ENCODE measurements at places on chromosomes 6 and 20.
A peak's percentile ranks its signal among the peaks of the same experiment; 100 is the strongest.

DNA sequence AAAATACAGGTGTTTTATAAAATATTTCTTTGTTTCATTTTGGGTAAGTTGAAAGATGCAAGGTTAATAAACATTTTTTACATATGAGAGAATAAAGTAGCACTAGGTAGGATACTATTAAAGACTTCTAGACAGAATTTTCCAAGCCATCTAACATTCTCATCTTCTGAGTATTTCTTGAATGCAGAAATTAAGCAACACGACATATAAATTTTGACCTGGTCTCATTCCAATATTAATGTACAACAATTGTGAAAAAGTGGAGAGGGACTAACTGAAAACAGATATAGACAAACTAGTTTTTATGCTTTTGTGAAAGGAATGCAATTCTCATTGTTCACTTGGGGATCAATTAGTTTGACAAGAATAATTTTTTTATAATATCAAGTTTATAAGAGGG lies 11.5 kb upstream of the FOXO3 start:
- DNase-seq: no peak

- no peak for DNase-seq
Observed at GRCh38 chr6:115544765-115545671, 515.7 kb downstream of the FRK start.

GRCh38 chr6:131040866-131041265 lies 22.2 kb downstream of the EPB41L2 start:
- DNase-seq: no peak

DNA sequence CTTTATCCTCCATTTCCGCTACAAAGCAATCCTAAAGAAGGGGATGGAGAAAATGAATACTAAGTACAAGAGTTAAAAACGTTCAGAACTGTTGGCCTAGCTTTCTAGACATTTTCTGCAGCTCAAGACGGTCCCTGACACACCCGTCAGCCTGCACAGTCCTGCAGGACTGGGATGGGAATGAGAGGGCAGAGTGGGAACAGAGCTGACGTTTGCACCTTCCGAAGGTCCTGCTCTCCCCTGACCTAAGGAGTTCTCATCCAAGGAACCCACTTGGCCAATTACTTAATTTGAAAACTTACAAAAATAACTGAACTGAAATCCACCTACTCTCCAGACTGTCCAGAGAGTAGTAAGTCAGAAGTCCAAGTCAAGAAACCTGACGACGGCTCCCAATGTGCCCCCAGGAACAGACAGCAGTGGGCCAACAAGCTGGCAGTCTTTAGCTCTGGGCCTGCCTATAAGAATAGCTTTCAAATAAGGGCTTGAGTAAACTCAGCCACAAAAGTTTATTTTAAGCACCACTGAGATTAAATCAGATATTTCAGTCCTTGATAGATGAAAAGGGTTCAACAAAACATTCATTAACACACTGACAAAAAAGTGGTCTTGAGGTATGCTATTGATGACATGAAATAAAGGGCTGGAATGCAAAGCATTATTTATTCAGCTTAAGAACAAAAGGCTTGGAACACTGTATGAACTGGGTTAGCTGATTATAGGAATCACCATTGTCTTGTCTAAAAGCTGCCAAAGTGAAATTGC lies 76.8 kb downstream of the CNKSR3 start:
- no peak for DNase-seq

DNA sequence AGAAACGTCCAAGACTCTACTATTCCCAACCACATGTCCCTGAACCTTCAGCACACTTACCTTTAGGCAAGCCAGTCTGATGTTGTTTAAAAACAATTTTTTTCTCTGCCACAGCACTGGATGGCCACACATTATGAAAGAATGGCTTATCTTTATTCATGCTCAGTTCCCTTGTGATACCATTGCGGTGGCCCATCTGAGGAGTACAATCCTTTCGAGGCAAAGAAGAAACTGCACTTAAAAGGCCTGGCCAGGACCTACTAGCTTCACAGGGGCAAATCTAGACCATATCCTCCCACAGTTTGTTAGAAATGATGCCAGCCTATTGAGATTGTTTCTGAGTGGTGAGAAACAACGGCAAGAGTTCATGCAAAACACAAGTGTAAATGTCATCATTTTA lies 88.4 kb upstream of the PLEKHG1 start:
- DNase-seq: no peak

DNA sequence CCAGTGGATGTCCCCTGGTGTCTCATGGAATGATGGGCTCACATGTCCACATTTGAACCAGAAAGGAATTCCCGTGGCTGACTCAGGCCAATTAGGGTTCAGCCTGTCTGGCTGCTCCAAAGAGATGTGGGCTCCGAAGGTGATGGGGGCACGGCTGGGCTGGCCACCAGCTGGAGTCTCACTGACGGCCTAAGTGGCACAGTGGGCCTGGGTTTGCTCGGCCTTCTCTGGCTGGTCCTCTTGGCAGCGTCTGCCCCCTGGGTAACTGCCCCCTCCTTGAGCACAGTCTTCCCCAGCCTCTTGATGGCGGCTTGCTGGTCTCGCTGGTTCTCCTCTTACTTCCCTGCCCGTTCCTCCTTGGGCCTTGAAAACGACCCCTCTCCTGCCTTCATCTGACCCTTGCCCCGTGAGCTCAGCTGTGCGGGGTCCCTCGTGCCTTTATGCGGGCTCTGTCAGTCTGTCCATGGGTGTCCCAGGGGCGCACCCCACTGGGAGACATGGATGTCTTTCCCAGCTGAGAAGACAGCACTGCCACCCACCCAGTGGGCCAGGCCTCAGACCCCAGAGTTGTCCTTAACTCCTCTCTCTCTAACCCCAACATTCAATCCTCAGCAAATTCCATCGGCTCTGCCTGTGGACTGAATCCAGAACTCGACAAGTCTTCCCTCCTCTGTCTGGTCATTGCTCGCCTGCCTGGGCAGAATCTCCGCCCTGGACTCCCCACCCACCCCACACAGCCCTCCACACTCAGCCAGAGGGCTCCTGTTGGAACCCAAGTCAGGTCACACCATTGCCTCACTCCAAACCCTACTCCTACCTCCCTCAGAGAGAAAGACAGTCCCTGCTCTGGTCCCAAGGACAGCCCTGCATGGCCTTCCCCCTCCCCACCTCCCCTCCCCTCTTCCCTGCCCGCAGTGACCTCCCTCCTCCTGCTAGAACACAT lies 78.7 kb downstream of the CEBPB start:
- no peak for DNase-seq

DNA sequence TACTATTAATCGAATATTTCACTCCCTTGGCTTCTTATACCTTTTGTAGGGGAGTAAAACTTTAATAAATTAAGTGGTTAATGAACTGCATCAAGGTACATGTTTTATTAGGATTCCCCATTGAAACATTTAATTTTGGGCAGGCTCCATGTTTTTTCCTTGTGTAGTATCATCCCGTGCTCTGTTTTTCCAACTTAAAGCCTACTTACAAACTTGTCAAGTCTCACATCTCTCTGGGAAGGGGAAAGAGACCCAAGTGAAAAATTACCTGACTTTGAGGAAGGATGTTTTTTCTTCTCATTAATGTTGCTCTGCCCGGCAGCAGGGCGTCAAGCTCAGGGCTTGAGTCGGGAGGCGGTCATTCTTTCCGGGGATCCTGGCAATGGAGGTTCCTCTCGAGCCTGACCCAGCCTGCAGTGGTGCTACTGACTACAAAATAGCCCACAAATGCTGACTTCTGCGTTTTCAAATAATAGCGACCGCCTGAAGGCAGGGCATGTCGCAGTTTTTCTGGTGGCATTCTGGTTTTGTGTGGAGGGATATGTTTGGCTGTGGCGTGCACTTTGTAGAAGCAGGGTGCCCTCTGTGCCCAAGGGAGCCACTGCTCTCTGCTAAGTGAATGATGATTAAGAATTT lies 2.4 kb downstream of the DSP start:
- DNase-seq: no peak

DNA sequence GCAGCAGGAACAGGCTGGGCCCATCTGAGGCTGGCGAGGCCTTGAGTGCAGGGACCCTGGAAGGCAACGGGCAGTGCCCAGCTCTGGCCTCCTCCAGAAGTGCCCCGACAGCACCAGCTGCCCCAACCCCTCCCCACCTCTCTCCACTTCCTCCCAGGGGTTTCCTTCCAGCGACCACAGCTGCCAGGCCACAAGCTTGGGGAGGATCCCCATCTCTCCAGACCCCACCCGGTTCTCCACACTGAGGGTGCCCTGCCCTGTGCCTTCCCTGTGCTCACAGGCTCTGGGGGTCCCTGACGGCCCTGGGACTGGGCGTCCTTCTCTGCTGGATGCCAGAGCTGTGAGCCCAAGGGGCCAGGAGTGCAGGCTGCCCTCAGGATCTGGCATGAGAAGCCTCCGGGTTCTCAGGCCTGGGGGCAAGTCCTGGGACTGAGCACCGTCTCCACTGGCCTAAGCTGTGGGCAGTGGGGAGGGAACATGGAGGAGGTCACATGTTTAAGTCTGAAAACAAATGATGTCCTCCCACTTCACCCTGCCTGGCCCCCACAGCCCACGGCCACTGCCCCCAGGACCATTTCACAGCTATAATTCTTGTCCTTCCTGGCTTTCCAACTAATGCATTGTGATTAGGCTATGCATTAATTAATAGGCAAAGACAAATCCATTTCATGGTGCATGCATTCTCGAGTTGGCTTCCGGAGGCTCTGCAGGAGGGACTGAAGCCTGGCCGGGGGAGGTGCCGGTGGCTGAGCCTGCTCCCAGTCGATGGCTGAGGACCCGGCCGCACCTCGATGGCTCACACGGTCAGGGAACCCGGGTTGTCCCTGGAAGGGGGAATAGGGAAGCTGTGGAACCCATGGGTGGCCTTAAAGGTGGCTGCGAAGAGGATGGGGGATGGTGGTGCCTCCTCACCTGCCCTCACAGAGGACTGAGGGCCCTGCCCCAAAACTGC lies 24.4 kb downstream of the BHLHE23 start:
- DNase-seq: no peak

- DNase-seq: no peak
Observed at GRCh38 chr6:132023490-132023889, 72.3 kb upstream of the CCN2 start.

- no peak for DNase-seq
Observed at GRCh38 chr20:17210983-17211382, 15.9 kb upstream of the PCSK2 start.

DNA sequence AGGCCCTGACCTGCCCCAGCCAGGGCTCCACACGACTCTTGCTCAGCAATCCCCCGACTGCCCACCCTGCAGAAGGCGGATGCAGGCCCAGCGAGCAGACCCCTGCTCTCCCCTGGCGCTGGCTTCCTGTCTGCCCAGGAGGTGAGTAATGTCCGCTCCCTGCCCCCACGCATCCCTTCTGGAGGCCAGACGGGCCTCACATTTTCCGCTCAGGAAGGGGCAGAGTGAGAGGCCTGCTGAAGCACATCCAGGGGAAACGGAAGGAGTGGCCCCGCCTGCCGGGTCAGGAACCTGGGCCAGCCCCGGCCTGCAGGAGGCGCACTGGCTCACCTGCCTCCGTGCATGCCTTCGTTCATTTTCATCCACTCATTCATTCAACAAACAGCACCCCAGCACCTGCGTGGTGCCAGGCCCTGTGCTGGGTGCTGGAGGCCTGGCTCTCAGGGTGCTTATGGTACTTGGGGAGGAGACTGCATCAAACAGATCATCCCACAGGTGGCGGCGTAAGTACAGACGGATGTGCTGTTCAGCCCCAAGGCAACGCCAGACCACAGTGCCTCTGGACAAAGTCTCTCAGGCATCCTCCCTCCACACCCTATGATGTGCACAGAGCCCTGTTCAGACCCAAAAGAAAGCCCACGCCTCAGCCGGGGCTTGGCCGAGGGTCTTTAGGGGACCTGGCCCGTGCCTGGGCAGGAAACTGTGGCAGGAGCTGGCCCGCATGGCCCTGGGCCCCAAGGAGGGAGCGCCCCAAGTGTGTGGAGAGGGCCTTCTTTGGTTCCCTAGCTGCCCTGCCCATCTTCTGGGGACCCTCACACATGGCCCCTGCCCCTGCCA lies 112.1 kb downstream of the ASXL1 start:
- DNase-seq: peak; percentile 9

DNA sequence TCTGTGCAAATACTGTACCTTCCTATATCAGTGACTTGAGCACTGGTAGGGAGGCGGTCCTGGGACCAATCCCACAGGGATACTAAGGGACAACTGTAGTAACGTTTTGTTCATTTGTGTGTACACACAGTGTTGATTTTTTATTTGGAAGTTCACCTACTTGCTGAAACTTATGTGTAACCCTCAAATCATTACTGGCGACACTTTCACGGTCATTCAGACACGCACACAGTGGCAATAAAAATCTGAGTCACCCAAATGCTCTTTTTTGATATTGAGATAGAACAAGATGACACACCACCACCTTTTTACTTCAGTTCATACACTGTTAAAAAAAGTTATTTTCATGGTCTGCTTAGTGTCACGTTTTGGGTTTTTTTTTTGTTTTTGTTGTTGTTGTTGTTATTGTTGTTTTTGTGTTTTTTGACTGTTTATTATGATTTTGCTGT lies 79.8 kb downstream of the QKI start:
- no peak for DNase-seq

DNA sequence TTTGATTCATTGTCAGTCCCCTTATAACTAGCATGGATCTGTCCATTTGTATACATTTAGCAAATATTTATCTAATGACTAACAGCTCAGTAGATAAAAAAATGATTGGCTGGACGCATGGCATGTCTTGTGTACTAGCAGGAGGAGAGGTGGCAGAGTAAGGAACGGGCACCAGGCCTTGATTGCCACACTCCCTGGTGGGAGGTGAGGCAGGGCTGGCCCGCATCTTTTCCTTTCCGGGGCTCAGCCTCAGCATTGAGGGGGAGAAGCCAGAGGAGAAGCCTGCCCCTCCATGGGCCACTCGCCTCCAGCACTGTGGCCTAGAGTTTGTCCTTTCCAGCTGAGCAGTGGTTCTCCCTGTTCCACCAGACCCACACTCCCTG lies 84.9 kb upstream of the TMEM181 start:
- DNase-seq: no peak

DNA sequence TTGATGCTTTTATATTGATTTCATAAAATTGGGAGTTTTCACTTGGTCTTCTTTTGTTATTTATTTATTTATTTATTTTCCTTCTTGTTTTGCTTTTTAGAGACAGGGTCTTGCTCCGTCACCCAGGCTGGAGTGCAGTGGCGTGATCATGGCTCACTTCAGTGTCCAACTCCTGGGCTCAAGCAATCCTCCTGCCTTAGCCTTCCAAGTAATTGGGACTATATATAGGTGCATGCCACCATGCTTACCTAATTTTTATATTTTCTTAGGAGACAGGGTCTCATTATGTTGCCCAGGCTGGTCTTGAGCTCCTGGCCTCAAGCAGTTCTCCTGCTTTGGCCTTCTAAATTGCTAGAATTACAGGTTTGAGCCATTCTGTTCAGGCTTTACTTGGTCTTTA lies 38.3 kb upstream of the MYLK2 start:
- DNase-seq: no peak

- no peak for DNase-seq
Observed at GRCh38 chr6:144769142-144769541, 484.0 kb downstream of the UTRN start.

GRCh38 chr6:135088818-135089809 lies 34.5 kb upstream of the HBS1L start:
- no peak for DNase-seq

DNA sequence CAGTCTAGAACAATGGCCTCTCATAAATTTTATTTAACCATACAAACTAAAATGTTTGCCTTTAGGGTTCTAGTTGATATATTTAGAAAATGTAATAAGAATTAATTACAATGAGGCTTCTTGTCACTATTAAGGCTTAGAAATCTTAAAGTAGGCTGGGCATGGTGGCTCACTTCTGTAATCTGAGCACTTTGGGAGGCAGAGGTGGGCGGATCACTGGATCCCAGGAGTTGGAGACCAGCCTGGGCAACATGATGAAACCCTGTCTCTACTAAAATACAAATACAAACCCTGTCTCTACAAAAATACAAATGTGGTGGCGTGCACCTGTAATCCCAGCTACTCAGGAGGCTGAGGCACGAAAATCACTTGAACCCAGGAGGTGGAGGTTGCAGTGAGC lies 99.0 kb upstream of the ADGRF1 start:
- no peak for DNase-seq
